ENCODE measurements at places on chromosomes 3 and 15.

DNA sequence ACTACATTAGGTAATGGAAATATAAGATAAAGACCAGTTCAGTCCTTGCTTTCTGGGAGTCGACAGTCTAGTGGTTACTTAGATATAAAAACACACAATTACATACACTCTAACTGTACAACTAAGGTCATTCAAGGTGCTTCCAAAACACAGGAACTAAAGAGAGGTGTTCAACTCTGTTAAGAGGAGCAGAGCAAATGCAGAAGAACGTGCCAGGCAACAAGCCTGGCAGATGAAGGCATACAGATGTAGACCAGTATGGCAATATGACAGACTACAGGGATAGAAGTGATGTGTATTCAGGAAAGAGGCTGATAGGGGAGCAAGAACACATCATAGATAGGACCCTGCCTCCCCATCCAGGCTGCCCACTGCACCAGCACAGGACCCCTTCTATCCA, 78.3 kb downstream of the CBLB start:
- DNase-seq = no peak

DNA sequence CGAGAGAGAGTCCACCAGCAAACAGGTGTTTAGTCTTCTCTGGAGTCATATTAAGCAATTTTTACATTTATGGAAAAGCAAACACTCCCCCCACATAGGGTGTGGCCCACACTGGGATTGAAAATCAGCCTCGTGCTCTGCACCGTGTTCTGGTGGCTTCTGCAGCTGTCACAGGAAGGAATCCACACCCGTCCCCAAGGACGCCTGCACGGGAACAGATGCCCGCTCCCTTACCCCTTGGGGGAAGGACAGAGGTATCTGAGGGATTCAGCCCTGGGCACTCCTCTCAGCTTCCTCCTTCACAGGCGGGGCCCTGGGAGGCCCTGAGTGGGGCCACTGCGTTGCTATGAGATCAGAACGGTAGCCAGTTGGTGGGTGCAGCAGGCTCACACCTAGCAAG, 27.8 kb downstream of the LIPC start:
- DNase-seq = no peak

- DNase-seq = no peak
Observed at GRCh38 chr3:126358038-126358815, 1.0 kb upstream of the KLF15 start.

DNA sequence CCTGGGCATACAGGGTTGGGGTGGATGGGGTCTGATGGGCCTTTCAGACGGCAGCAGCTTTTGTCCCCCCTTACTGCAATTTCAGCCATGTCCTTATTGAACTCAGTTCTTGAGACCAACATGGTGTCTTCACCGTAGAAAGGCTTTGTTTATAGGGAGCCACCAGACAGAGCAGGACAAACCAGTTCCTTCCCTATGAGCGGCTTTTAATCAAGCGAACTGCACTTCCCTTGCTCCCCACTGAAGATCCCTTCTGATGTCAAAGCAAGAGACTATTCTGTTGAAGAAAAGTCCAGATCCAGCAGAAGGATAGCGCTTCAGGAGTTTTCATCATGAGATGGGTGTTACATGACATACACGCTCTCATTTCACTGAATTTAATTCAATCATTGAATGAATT, 100.4 kb downstream of the CD47 start:
- DNase-seq = no peak

GRCh38 chr3:171261487-171261886, 198.7 kb downstream of the TNIK start:
- DNase-seq = no peak

Data from stimulated activated CD4-positive, alpha-beta T cell treated with anti-CD3 and anti-CD28 coated beads, Interleukin-1b, Interleukin-23, amount 100 ng/mL, for 1 hour (primary cell).